ENCODE measurements at places on chromosomes 3 and 15.

DNA sequence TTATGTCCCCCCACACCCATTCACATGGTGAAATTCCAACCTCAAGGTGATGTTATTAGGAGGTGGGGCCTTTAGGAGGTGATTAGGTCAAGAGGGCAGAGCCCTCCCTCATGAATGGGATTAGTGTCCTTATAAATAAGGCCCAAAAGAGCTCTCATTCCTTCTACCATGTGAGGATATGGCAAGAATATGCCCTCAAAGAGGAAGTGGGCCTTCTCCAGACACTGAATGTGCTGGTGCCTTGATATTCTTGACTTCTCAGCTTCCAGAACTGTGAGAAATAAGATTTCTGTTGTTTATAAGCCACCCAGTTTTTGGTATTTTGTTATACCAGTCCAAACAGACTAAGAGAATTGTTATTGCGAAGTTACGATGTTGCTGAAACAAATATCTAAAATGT lies 94.4 kb downstream of the ANKRD28 start:
- DNase-seq, result no peak

DNA sequence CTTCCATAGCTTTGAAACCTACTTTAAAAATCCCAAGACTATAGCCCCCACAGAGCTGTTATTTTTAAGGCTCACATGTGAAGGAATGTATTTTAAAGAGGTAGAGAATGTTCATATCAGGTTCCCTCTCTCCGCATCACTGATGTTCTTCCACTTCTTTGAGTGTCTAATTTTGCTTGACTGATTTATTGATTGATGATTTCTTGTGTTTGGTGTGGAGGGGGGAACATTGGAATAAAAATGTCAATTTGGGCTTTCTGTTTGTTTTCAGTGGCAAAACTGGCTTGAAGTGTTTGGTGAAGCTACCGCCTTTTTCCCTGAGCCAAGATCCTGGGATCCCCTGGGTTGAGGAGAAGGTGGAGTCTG lies 2.7 kb upstream of the TMEM212 start:
- no peak for DNase-seq

DNA sequence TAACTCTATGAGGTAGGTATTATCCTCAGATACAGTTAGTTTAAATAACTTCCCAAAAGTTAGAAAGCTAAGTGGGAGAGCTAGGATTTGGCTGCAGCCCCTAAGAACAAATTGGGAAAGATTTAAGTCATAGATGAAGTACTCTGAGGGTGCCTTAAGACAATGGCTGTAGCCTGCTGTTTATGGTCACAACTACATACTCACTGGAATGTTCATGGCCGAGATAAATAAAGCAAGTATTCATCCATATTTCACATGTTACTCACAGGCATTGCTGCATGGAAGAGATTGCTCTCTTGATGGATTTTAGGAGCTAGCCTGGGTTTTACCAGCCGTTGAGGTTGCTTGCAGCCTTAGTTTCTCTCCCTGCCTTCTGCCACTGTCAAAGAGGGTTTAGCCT lies 145.0 kb downstream of the CMSS1 start:
- no peak for DNase-seq

- peak; percentile 25 for DNase-seq
Observed at GRCh38 chr15:74888716-74889115, 1.1 kb upstream of the MPI start.

DNA sequence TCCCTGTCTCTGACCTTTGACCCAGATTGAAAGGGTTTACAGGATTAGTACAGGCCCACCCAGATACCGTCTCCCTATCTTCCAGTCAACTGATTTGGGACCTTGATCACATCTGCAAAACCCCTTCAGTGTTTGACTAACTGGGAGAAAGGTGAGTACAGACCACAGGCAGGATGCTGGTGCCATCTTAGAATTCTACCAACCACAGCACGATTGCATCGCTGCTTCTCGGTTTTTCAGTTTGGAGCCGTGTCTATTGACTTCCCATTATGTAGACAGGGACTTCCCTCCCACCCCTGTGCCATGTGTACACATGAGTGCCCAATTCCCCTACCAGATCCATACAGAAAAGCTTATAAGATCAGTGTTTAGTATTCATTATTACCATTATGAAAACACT lies 6.6 kb upstream of the KLF13 start:
- peak; percentile 59 for DNase-seq

DNA sequence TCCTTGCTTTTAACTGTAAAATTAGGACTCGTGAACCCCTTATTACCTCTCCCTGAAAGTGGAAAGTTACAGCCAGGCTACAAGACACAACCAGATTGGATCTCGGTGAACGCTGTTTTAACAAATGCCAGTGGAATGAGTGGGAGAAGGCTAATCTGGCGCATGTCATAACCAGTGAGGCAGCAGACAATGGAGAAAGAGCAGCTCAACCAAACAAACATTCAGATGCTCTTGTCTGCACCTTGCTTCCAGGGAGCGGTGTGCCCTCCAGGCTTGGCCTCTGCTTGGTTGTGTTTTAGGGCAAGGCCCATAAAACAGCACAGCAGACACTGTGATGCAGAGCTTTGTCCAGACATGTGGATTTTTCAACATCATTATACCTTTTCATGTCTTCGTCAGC lies 45.9 kb upstream of the ATP1B3 start:
- no peak for DNase-seq

- DNase-seq, result no peak
Observed at GRCh38 chr3:158568784-158569183, 2.2 kb upstream of the MLF1 start.

- DNase-seq, result no peak
Observed at GRCh38 chr3:42077785-42078184, 13.4 kb upstream of the TRAK1 start.

- peak; percentile 15 for DNase-seq
Observed at GRCh38 chr15:99442252-99442897, 123.4 kb upstream of the MEF2A start.

DNA sequence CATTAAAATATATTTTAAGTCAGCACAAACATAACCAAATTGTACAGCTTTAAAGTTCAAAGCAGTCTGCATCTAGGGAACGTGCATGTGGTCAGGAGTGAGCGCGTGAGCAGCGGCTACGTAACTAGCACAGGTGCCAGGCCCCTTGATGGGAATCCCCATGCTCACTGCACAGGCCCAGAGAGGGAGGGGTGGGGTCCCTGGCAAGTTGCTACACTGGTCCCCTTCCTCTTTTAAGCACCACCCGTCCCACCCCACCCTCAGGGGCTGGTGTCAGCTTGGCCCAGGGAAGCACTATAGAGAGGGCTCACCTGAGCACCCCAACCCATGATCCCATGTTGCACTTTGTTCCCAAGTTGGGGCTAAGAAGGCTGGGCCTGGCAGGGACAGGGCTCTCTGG lies 835 bp upstream of the GMPPB start:
- DNase-seq, result peak; percentile 37

DNA sequence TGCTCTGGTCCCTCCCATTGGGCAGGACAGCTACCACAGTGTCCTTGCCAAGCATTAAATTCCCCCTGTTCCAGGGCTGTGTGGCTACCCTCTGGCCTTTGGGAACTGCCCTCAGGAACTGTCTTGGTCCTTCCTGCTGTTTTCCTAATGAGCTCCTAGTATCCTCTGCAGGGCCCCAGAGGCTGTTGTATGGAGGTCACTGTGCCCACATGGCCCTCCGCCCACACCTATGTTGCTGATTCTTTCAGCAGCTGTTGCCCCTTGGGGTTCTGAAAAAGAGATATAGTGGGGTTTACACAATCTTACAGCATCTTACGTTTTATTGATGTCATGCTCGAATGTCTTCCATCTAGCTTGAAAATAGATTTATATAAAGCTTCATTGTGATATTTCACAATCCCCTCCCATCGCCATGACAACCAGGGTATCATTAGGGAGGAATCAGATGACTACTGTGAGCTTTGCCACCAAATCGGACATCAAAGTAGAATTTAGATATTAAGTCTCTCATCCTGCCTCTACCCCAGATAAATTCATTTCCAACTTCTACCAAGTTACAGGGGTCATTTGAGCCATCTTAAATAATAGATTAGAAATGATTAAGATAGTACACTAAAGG lies 97.1 kb upstream of the NR2E3 start:
- peak; percentile 49 for DNase-seq

DNA sequence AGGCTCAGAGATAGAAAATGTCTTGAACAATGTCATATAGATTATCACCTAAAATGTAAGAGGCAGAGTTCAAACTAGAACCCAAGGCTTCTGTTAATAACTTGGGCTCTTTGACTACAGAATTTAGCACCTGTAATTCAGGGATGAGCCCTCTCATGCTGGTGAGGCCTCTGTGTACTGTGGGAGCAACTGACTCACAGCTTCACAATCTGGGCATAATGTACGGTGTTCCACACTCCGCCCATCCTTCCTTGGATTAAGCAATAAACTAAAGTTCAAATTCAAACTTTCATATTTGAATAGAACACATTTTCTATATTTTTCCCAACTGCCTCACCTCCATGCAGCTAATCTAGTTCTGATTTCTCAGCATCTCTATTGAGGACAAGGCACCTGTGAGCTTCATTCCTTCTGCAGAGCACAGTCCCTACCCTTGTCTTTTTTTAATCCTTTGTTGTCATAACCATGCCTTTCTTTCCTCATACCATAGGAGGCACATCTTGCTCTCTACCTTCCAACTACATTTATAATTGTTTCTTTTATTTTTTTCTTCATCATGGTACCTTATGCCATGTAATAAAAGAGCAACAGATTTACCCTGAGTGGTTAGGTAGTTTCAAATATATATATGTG lies 392.1 kb downstream of the NLGN1 start:
- DNase-seq, result no peak

Measured in NCI-H82 (cell line).